ENCODE measurements at places on chromosomes 11 and 22.

DNA sequence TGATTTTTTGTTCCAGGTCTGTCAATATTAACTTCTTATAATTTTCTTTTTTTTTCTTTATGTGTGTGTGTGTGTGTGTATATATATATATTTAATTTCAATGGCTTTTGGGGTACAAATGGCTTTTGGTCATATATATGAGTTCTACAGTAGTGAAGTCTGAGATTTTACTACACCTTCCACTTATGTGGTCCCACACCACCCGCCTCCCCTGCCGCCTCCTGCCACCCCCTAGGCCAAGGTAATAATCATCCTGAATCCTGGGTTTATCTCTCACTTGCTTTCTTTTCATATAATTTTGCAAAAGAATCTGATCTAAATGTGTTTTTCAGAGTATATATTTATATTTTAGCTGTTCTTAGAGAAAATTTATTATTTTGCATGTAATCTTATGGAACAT lies 11.1 kb downstream of the NEAT1 start:
- DNase-seq = no peak

DNA sequence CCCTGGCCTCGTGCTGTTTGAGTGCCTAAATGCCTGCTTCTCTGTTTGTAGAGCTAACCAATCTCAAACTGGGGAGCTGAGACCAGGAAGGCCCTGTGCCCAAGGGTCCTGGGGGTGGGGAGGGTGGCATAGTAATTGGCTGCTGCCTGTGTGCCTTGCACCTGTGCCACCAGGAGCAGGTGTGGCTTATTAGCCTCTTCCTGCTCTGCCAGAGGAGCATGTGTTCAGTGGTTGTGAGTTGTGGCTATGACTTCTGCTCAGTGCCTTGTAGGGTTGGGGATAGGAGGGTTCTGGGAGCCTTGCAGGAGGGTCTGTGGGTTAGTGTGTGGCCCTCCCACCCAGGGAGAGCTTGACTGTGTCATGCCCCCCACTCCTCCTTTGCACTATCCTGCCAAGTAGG lies 109.2 kb downstream of the ZBTB16 start:
- DNase-seq = no peak

DNA sequence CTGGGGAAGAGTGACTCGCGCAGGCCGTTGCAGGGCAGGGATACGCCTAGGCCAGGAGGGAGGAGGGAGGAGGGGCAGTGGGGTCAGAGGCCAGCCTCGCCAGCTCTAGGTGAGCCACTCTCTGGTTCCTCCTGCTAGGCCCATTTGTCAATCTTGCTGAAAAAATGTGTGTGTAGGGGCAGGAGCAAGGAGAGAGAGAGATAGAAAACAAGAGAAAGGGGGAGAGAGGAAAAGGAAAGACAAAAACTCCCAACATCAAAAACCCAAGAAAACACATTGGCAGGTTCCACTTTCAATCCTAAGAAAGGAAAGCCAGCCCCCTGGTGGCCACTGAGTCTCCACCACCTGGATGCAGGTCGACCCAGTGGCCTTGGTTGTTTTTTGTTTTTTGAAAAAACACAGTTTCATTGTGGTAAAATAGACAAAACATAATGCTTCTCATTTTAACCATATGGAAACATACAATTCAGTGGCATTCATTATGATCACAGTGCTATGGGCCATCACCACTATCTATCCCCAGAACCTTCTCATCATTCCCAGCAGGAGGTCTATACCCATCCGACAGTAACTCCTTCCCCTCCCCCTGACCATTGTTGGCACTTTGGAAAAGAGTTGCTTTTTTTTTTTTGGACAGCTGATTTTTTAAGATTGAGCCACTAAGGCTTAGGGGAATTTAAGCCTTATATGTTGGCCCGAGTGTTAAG lies 10.9 kb downstream of the OMP start:
- peak; percentile 13 for DNase-seq

- DNase-seq = no peak
These were observed 52.3 kb downstream of the SHISAL1 start for GRCh38 chr22:44260216-44261035.

- peak; percentile 54 for DNase-seq
These were observed 690 bp downstream of the CKAP5 start for GRCh38 chr11:46845440-46845739.

DNA sequence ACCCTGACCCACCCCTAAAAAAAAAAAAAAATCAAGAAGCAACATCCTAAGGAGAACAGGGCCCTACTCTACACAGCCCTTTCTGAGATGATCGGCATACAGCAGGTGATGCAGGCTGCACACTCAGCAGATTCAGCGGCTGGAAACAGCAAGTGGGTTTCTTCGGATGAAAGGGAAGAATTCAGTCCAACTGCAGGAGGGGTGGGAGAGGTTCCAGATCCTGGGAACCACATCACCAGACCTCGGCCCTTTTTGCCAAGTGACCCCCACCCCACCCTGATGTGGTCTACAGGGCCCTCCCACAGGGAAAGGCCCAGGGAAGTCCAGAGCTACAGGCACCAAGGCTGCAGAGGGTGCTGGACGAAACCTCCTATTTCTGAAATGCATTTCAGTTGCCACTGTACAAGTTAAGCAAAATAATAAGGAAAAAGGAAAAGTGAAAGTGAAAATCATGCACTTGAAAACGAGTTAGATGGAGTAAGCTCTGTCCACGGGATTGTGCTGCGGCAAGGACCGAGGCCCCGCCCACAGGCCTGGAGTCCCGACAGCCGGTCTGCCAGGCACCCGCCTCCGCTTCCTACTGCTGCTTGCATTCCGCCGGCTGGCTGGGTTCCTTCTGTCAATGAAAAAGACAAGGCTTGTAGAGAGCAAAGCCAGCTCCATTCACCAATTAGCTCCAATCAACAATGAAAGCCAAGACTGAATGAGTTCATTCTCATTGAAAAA lies 16.0 kb upstream of the PHLDA2 start:
- DNase-seq = peak; percentile 60

GRCh38 chr11:69430566-69430965 lies 50.9 kb upstream of the LINC01488 start:
- DNase-seq = no peak

- DNase-seq = peak; percentile 99
These were observed 4.0 kb downstream of the ANKRD13D start for GRCh38 chr11:67293090-67293489.

- no peak for DNase-seq
These were observed 348.1 kb downstream of the DDX10 start for GRCh38 chr11:109012991-109013390.

GRCh38 chr11:130157101-130157500 lies 2.5 kb upstream of the ST14 start:
- DNase-seq = no peak
